Endodermal cell (in vitro differentiated cells): ENCODE measurements at places on chromosomes 2 and 18. TPM values are rescaled to one million over a fixed set of nuclear protein-coding genes. Genes with fewer than 3 reads are reported as not detected.

DNA sequence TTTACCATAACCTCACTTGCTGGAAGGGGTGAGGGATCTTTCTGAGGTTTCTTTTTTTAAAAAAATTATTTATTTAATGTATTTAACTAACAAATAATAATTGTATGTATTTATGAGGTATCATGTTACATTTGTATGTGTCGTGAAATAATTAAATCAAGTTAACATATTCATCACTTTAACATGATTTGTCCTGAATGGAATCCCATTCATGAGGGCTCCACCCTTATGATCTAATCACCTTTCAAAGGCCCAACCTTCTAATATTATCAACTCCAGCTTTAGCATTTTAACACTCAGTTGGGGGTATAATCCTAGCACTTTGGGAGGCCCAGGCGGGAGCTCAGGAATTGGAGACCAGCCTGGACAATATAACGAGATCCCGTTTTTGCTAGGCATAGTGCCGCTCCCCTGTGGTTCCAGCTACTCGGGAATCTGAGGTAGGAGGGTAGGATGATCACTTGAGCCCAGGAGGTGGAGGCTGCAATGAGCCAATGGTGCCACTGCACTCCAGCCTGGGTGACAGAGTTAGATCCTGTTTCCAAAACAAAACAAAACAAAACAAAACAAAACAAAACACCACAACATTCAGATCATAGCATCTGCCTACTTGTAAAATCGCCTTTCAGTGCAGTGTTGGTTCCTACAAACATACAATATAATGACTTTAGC, 1.1 kb upstream of the TAF4B start:
- no peak overlapping the region for H3K27ac ChIP-seq
- no peak overlapping the region for H3K4me3 ChIP-seq
- DNase-seq: peak; percentile 66
- no peaks in the 10 kb centered on the region for H3K27me3 ChIP-seq
- H3K4me1 ChIP-seq: peaks cover 4% of the 10 kb centered on the region

DNA sequence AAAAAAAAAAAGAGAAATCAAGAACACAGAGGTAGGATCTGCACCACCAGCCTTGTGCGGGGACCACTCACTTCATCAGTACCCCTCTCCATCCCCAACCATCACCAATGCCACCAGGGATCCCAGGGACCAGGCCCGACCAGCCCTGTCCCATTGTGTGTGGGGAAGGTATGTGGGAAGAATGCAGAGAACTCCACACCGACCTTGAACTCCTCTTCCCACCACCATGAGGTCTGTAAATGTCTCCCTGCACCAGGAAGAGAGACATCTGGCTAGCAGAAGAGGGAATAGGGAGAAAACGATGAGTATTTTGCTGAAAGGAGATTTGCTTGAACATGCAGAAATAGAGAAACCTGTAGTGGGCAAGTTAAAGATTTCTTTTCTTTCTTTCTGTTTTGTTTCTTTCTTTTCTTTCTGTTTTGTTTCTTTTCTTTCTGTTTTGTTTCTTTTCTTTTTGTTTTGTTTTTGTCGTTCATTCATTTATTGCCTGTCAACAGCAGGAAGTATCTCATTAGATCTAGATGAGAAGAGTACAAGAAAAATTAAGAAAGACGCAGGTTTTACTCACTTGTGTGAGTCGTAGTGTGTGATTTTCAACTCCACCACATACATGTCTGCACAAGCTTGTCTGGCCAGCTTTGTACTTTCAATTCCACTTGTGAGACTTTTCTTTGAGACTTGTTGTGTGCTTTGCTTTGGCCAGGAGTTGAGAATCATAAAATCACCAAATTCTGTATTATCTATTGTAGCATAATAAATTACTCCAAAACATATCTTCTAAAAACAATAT, 179.8 kb upstream of the HAAO start:
- H3K36me3 ChIP-seq: no peaks in the 10 kb centered on the region
- H3K27me3 ChIP-seq: no peaks in the 10 kb centered on the region
- no peak overlapping the region for H3K27ac ChIP-seq
- H3K4me1 ChIP-seq: no peaks in the 10 kb centered on the region

DNA sequence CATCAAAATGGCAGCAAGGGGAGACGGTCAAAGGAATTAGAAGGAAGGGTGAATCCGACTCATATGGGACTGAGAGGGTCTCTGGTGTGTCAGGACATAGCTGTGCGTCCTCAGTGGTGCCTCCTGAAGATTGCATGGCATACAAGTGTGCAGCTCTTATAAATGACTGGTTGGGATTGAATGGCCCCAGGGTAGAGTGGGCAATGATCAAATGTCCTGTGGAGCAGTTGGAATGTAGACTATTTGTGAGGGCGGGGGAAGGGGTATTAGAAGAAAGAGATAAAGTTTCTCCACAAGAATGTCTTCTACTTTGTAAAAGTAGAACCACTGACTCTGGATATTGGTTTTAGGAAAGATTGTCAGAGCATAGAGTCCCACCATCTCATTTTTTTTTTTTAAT, 24.6 kb downstream of the CTLA4 start:
- no peaks in the 10 kb centered on the region for H3K4me1 ChIP-seq
- H3K27ac ChIP-seq: no peak overlapping the region
- H3K27me3 ChIP-seq: no peaks in the 10 kb centered on the region
- H3K36me3 ChIP-seq: no peaks in the 10 kb centered on the region

GRCh38 chr18:10916865-10917264, 232.5 kb downstream of the PIEZO2 start:
- H3K27me3 ChIP-seq: no peaks in the 10 kb centered on the region
- H3K4me1 ChIP-seq: no peaks in the 10 kb centered on the region
- no peak overlapping the region for H3K4me3 ChIP-seq
- no peak overlapping the region for H3K27ac ChIP-seq
- no peaks in the 10 kb centered on the region for H3K36me3 ChIP-seq

DNA sequence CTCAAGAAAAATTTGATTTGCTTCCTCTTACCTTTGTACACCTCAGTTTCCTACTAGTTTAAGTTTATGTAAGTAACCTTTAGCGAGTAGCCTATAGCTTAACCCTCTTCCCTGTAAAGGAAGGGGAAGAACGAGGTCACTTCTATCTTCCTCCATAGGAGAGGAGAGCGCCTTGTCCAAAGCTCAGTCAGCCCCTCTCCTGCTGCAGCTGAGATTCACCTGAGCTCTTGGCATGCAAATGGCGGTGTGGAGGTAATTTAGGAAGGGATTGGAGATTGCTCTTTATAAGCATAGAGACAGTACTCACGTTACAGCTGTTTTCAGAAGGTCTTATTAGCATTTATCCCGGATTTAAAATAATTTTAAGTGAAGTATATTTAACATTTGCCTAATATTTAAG, 27.8 kb upstream of the SERPINB12 start:
- no peak overlapping the region for H3K4me3 ChIP-seq
- H3K27ac ChIP-seq: no peak overlapping the region
- DNase-seq: no peak
- H3K4me1 ChIP-seq: no peaks in the 10 kb centered on the region
- no peaks in the 10 kb centered on the region for H3K27me3 ChIP-seq

- H3K4me3 ChIP-seq: no peak overlapping the region
- no peaks in the 10 kb centered on the region for H3K36me3 ChIP-seq
- DNase-seq: no peak
- no peak overlapping the region for H3K27ac ChIP-seq
Measured at GRCh38 chr2:10906926-10907625, 4.7 kb upstream of the KCNF1 start.

GLI2 gene
- total RNA-seq: 24.2 to 26.1 TPM (median 25.2 TPM) in 3 replicates

- DNase-seq: no peak
- H3K36me3 ChIP-seq: no peaks in the 10 kb centered on the region
- no peak overlapping the region for H3K27ac ChIP-seq
- H3K4me3 ChIP-seq: no peak overlapping the region
Measured at GRCh38 chr18:61998335-61998734, 105.5 kb upstream of the RNF152 start.

KIF5C gene
- 39.1 to 50.1 TPM (median 39.7 TPM) in 3 replicates for total RNA-seq

DNA sequence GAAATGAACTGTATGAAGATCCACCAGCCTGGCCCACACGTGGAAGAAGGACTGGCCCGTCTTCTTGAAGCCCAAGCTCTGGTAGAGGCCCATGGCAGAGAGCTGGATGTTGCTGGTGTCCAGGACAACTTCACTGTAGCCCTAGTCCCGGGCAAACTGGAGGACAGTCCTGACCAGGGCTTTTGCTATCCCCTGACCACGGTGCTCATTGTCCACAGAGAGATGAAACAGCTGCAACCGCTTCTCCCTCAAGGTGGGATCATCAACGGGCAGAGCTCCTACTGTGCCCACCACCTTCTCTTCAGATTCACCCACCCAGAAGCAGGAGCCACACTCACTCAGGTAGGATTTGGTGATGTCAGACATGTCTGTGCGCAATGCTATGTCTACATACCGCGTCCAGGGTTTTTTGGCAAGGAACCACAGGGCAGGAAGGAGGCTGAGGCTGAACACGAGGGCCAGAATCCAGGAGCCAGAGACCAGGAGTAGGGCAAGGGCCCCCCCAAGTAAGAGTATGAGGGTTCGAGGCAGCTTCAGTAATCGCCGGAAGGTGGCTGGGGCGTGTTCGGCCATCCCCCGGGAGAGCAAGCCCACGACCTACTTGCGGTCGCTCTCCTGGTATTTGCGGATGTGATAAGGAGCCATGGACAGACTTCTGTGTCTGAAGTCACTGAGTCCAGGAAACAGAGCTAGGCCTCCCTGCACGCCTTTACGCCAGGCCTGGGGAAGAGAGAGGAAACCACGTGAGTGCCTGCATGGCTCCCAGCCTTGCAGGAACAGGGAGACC, 36.3 kb downstream of the TPRKB start:
- peaks cover 52% of the 10 kb centered on the region for H3K27me3 ChIP-seq
- H3K4me3 ChIP-seq: no peak overlapping the region
- no peak for DNase-seq
- no peaks in the 10 kb centered on the region for H3K4me1 ChIP-seq
- H3K27ac ChIP-seq: no peak overlapping the region

- H3K27me3 ChIP-seq: no peaks in the 10 kb centered on the region
- no peak for DNase-seq
- no peaks in the 10 kb centered on the region for H3K36me3 ChIP-seq
- H3K27ac ChIP-seq: no peak overlapping the region
Measured at GRCh38 chr2:150545916-150546315, 58.4 kb upstream of the RND3 start.

- H3K27me3 ChIP-seq: peaks cover 9% of the 10 kb centered on the region
- no peak for DNase-seq
- no peak overlapping the region for H3K4me3 ChIP-seq
- H3K27ac ChIP-seq: no peak overlapping the region
- H3K36me3 ChIP-seq: no peaks in the 10 kb centered on the region
Measured at GRCh38 chr2:71474116-71474743, 20.9 kb downstream of the DYSF start.

GRCh38 chr2:240935103-240935876, 29.2 kb downstream of the CROCC2 start:
- H3K4me1 ChIP-seq: no peaks in the 10 kb centered on the region
- peak; percentile 44 for DNase-seq
- no peaks in the 10 kb centered on the region for H3K36me3 ChIP-seq

PSTPIP2 gene
- total RNA-seq: 4.9 to 14.4 TPM (median 10.8 TPM) in 3 replicates

CD8B2 gene
- not detected in 2 replicates for total RNA-seq

DNA sequence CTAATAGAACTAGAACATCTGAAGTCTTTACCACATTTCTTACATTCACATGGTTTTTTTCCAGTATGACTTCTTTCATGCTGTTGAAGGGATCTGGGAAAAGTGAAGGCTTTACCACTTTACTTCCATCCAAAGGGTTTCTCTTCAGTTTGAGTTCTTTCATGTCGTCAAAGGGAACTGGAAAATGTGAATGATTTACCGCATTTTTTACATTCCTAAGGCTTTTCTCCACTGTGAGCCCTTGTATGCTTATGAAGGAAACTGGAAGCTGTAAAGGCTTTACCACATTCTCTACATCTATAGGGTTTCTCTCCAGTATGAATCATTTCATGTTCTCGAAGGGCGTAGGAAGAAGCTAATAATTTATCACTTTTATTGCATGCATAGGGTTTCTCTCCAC, 46.7 kb downstream of the NBEAL1 start:
- H3K4me1 ChIP-seq: no peaks in the 10 kb centered on the region
- H3K36me3 ChIP-seq: peaks cover 79% of the 10 kb centered on the region
- no peaks in the 10 kb centered on the region for H3K27me3 ChIP-seq
- no peak overlapping the region for H3K27ac ChIP-seq

- no peak overlapping the region for H3K4me3 ChIP-seq
- no peak overlapping the region for H3K27ac ChIP-seq
- no peaks in the 10 kb centered on the region for H3K36me3 ChIP-seq
- no peaks in the 10 kb centered on the region for H3K4me1 ChIP-seq
- H3K27me3 ChIP-seq: no peaks in the 10 kb centered on the region
Measured at GRCh38 chr2:241854342-241855244, 4.1 kb downstream of the PDCD1 start.

DNA sequence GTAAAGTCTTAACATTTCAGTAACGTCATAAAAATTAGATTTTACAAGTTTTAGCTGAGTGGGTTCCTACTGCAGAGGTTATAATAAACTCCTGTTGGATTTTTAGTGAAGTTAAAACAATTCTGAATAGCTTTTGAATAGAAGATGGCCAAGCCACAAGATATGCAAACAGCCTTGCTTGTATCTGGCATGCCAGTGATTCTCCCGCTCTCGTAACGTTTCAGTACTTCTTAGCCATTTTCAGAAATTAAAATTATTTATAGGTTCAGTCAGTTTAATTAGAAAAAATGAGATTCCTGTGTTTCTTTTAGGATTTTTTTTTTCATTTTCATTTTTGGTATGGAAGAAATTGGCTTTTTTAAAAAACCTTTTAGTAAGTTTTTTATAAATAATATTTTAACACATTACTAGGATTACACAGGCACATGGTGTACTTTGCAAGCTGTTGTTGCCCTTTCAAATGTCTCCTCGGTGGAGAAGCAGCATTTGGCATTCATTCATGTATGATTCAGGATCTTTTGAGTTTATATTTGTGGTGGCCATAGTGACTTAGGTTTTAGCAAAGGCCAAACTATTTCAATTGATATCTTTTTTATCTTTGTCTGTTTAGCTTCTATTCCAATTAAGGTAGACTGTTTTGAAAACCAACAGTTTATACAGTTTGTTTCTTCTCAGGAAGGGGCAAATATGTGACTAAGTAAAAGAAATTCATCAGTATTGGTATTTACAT, 30.6 kb upstream of the RND3 start:
- H3K27ac ChIP-seq: no peak overlapping the region
- H3K27me3 ChIP-seq: no peaks in the 10 kb centered on the region
- H3K4me1 ChIP-seq: no peaks in the 10 kb centered on the region
- no peak for DNase-seq
- H3K36me3 ChIP-seq: no peaks in the 10 kb centered on the region
- no peak overlapping the region for H3K4me3 ChIP-seq

MALL gene
- total RNA-seq: 5.0 and 5.2 TPM in 2 replicates

DNA sequence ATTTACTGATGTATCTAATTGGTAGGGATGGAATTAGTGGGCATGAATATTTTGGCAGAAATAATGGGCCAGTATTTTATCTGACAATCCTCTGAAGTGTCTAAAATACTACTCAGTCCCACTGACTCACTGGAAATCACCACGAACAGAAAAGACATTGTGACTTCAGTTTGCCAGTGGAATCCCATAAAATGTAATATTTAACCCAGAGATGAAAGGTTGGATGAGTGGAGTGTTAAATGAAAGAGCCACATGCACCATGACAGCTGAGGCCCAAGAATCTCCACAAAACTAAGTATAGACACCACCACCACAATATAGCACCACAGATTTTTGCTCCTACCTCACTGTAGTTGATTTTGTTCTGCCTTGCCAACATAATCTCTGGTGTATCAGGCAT, 103.9 kb downstream of the NEB start:
- no peak overlapping the region for H3K4me3 ChIP-seq
- no peak overlapping the region for H3K27ac ChIP-seq
- no peaks in the 10 kb centered on the region for H3K4me1 ChIP-seq
- DNase-seq: no peak
- no peaks in the 10 kb centered on the region for H3K27me3 ChIP-seq
